ENCODE measurements at places on chromosomes 3 and 15.

DNA sequence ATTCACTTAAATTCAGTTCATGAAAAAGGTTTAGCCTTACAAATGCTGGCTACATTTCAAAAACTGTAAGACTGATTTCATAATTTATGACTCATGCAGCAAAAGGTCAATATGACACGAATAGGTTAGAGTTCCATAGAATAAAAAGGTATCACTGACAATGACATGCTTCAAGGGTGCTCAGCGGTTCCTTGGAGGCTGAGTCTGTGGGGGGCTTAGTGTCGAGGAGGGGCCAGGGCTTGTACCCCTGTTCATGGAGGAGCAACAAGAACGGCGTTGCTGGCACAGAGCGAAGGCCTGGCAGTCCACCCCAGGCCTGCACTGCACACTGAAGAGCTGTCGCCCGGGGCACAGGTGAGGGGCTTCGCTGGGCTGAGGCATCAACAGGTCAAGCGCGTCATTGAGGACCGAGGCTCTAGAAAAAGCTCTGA lies 174.2 kb downstream of the NR1D2 start:
- peak; percentile 12 for DNase-seq

DNA sequence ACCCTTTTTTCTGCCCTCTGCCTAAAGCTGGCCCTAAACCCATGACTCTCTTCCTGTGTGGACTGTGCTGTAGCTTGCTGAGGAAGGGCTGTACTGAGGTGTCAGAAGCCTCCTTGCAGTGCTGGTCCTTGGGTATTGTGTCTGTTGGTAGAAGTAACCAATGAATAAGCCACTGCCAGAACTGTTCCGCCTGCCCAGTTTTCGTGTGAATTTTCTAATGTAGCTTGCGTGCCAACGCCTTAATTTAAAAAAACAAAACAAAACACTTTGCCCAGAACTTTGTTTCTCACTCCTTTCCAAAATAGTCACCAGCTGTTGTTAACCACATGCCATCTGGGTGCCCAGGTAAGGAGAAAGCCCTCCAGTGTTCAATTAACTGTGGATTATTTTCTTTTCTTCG lies 101.9 kb downstream of the KLHL25 start:
- DNase-seq, result no peak

GRCh38 chr3:95343767-95344166 lies 1280.9 kb downstream of the NSUN3 start:
- DNase-seq, result no peak

DNA sequence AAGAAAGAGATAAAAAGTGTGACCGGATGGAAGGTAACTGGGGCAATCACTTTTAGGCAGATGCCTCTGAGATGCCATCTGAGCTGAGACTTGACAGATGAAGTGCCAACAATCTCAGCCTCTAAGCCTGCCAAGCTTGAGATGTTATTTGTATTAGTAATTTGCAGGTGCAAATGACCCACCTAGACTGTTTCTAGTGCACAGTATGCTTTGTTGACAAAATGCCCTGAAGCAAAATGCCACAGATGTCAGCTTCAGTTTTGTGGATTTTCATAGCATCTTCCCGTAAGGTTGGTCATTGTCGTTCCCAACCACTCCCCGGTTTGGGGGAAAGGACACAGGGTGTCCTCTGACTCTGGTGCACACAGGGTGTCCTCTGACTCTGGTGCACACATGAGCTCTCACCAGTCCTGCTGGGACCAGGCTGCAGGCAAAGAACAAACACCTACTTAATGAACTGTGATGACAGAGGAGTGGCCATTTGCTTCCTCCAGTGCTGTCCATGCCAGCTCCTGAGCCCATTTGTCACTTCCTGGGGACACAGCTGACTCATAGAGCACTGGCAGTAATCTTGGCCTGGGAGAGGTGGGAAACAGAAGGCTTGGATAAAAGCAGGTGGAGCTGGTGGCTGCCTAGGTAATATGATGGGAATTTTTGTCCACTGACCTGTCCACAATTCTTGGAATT lies 16.7 kb upstream of the PPP1R2 start:
- no peak for DNase-seq

DNA sequence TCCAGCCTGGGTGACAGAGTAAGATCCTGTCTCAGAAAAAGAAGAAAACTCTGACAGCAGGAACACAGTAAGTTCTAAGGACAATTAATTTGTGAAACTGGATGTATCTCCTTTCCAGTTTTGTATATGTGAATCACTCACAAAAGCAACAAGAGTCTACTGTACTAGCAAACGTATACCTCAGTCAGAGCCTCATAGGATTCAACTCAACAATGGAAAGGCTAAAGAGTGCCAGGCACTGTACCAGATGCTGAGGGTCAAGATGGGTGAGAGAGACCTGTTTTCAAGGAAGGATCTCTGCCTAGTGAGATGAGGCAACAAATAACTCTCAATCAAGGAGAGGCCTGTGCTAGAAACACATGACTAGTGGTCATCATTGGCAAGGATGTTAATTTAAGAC lies 14.9 kb downstream of the TBL1XR1 start:
- DNase-seq, result no peak

DNA sequence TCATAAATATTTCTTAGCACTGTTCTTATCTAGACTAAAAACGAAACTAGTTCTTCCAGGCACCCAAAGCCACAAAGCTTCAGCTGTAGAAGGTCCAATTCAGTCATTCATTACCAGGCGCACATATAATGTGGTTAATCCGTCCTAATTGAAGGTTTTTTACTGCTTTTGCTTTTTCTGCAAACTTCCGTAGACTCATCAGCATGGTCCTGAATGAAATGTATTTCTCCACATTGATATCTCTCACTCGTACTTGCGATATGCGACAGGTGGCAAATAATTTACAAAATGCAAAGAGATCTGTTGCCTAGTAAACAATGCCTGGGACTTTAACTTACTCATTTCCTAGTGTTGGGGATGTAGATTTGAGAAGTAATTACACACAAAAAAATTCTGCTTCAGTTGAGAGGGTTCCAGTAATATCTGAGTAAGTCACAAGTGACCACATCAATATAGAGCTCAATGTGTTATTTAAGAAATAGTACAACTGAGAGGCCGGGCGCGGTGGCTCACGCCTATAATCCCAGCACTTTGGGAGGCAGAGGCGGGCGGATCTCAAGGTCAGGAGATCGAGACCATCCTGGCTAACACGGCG lies 75.0 kb upstream of the MBNL1 start:
- DNase-seq, result no peak

- DNase-seq, result no peak
Measured at GRCh38 chr15:52788099-52788986, 1.8 kb downstream of the ONECUT1 start.

DNA sequence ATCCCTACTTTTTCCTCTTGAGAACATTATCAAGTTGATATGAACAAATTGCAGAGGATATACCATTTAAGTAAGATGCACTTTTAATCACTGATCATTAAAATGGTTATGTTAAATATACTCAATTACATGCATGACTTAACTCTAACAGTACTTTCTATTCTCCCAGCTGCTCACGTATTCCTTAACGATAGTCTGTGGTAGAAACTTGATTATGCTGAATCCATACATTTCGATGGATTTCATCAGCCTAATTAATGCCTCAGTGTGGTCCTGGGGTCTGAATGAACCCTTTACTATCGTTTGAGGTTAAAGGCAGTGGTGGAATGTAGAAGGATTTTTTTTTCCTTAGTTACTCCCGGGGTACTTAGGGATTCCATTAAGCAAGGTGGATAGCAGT lies 18.6 kb downstream of the SOX2 start:
- DNase-seq, result no peak

DNA sequence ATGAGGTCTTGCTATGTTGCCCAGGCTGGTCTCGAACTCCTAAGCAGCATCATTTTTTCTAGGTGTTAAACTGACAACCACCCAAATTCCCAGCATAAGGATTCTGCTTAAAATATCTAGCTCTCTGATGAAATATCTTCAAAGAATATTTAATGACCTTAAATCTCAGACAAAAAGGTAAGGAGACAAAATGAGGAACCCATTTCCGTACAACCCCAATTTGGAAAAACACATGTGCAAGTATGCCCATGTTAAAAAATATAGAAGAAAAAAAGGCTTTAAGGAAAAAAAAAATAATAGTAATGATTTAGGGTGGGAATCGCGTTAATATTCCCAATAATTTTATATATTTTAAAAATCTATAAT lies 1.4 kb upstream of the SACM1L start:
- no peak for DNase-seq

GRCh38 chr15:92949604-92950249 lies 49.6 kb downstream of the CHD2 start:
- no peak for DNase-seq

GRCh38 chr15:68715111-68715510 lies 105.6 kb downstream of the ANP32A start:
- DNase-seq, result no peak

GRCh38 chr15:84832448-84833040 lies 15.4 kb downstream of the ALPK3 start:
- no peak for DNase-seq

- DNase-seq, result peak; percentile 29
Measured at GRCh38 chr15:70741677-70742293, 21.6 kb downstream of the UACA start.

DNA sequence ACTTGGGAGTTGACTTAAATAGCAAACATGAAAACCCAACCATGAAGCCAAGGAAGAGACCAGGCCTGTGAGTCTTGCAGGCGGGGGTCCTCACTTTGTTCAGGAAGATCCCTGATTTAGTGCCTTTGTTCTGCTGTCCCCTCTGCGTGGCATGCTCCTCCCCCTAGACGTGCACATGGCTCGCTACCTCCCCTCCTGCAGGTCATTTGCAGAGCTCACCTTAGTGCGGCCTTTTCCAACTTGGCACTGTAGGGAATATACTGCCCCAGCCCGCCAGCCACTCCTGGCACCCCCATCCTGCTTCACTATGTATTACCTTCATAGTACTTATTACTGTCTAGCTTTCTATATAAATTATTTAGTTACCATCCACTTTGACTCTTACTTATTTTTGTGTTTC lies 18.3 kb downstream of the GXYLT2 start:
- DNase-seq, result no peak

GRCh38 chr15:92614791-92615785 lies 40.5 kb downstream of the FAM174B start:
- no peak for DNase-seq

DNA sequence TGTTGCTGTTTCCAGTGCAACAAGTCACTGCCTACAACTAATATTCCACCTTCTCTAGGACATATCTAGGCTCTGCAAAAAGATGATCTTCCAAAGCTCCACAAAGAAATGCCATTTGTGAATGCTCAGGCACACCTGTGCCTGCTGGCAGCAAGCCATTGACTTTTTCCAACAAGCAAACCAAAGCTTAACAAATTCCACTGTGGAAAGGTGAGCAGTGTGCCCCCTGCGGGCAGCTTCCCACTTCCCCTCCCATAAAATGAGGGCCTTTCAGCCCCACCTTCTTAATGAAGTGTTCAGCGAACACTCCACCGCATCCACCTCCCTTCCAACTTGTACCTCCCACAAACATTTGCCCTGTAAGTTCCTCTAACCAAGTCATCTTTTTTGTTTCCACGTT lies 157.5 kb upstream of the SLC24A5 start:
- no peak for DNase-seq

DNA sequence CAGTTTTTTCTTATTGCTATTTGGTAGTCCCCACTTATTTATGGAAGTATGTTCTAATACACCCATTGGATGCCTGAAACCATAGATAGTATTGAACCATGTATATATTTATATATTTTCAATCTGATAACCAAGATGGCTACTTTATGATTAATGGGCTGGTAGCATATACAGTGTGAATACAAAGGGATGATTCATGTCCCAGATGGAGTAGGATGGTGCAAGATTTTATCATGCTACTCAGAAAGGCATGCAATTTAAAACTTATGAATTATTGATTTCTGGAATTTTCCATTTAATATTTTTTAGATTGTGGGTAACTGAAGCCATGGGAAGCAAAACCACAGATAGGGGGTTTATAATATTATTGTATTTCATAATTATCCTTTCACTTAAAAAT lies 35.2 kb downstream of the AP4E1 start:
- DNase-seq, result no peak

GRCh38 chr15:95152741-95153140 lies 921.4 kb downstream of the MCTP2 start:
- DNase-seq, result no peak

DNA sequence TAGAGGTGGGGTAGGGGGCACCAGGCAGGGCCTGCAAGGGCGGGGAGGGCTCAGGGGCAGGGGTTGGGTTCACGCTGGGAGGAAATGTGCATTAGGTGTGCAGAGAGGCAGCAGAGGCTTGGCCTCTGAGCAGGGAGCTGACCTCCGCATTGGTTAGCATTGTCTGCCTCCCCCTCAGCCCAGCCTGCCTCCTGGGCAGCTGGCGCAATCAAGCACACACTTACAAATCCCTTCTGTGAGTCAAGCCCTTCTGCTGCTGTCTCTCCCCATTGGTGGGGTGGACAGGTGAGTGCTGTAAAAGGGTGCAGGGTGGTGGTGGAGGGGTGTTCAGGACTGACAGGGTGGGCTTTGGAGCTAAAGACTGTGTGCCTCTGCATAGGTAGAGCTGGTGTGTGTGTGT lies 9.3 kb downstream of the LOXL1 start:
- no peak for DNase-seq

DNA sequence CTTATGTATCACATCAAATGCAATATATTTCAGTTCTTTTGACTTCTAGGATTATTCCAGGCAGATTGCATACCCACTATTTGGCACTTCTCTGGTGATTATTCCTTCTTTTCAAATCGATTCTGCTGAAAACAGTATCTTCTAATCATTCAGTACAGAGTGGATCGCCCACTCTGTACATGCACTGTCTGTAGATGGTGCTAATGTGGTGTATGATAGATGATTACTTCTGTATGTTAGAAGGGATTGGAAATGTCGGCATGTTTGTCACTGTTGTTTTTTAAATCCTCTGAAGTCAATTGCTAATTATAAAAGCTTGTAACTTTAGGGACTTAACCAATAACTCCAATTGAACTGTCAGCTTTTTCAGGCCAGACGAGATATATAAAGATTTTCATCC lies 642.5 kb downstream of the GRM7 start:
- DNase-seq, result no peak

GRCh38 chr3:101861212-101861788 lies 12.0 kb downstream of the NFKBIZ start:
- no peak for DNase-seq

- peak; percentile 87 for DNase-seq
Measured at GRCh38 chr3:111859061-111859973, at the start of gene PHLDB2. Gene PHLDB2, plus strand, starts transcription at chr3:111859265. Its CDS starts 24,813 bp downstream, at chr3:111884078.

DNA sequence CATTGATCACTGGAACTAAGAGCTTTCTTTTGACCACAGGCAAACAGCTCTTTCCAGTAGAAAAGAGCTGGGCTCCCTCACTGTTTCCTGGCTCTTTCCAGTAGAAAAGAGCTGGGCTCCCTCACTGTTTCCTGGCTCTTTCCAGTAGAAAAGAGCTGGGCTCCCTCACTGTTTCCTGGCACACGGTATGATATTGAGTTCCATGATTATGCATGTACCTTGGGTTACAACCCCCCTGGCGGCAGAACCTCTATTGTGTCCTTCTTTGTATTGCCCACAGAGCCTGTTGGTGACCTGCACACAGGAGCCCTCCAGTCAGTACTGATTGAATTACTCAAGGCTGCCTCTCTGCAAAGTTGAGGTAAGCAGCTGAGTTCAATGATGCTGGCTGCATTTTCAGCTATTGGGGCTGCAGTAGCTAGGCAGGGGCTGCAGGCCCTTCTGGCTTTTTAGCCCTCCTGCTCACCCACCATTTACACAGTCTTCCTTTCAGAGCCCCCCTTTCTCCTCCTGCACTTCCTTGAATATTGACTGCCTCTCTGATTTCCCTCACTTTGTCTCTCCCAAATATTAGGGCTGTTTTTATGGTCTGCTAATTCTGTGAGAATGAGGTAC lies 10.2 kb downstream of the ACKR2 start:
- DNase-seq, result no peak

- no peak for DNase-seq
Measured at GRCh38 chr3:98556164-98557130, 24.7 kb downstream of the GPR15 start.

Measured in GM03348 (cell line).